Thymus (tissue), 14 donors: ENCODE measurements at places on chromosomes 7 and 10. TPM values are rescaled to one million over a fixed set of nuclear protein-coding genes. Genes with fewer than 3 reads are reported as not detected.

DNA sequence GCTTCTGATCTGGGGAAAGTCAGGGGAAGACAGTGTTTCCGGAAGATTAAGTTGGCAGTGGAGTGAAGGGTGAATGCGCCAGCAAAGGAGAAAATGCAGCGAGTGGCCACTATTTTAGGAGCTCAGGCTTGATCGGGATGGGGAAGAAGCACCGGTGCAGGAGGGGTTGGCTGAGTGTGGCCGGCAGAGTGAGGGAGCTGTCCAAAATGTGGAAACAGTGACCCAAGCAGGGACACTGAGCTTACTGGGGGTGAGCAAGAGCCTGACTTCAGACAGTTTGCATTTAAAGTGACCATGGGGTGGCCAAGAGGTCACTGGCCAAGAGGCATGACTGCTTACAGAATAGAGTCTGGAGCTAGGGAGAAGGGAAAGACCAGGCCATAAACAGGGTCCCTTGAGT lies 79.3 kb downstream of the GOLGA7B start:
- DNase-seq: no peak

Gene CNNM1
- total RNA-seq: 0.24 TPM

DNA sequence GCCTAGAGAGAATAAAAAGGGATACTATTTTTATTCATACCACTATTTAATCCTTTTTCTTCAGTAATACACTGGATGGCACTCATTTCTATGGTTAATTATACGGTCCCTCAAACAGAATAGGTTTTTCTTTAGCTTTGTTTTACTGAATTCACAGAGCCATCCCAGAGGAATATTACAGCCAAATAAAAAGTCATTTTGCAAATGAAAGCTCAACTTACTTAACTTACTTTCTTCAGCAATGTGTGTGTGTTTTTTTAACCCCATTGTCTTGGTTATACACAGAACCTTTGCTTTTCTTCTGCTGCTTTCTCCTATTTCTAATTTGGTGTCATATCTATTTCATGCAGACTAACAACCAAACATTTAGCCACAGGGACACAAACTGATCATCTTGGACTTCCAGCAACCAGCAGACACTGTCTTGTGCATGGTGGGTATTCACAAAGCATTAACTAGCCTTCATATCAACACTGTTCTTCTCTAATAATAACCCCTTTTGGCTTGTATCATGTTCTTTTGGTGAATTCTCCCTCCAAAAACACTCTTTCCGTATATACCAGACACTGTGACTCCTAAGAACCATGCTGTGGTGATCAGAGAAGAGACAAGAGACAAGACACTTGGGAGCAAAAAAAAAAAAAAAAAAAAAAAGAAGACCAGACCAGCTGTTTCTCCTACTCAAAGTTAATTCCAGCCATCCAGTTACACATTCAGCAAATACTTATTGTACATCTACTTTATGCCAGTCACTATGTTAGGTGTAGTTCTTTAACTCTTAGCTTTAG lies 40.4 kb downstream of the PIP4K2A start:
- no peak for DNase-seq

DNA sequence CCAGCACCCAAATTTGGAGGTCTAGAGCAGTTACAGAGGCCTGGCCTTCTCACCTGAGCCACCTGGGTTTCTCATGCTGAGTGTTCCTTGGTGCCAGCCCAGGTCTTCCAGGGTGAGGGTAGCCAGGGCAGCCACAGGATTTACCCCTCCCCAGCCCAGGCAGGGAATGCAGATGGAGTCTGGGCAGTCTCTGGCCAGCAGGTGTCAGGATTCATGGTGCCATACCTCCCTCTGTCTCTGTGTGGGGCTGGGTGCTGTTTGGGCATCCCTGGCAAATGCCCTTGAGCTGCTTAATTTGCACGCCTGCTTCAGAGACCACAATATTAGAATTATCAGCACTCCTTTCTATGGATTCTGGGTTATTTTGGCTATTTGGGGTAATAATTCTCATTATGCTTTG lies 246.7 kb downstream of the GFRA1 start:
- no peak for DNase-seq

Gene GRID1
- 0.33 TPM for total RNA-seq

Gene AMZ1
- 0.05 TPM for total RNA-seq

Gene GPR37
- total RNA-seq: 0.52 TPM

GRCh38 chr10:32139223-32140073 lies 83.2 kb upstream of the KIF5B start:
- no peak for DNase-seq

- DNase-seq: no peak
Measured at GRCh38 chr10:133009218-133009950, 67.0 kb upstream of the CFAP46 start.
